ENCODE measurements at places on chromosomes 3 and 15.

DNA sequence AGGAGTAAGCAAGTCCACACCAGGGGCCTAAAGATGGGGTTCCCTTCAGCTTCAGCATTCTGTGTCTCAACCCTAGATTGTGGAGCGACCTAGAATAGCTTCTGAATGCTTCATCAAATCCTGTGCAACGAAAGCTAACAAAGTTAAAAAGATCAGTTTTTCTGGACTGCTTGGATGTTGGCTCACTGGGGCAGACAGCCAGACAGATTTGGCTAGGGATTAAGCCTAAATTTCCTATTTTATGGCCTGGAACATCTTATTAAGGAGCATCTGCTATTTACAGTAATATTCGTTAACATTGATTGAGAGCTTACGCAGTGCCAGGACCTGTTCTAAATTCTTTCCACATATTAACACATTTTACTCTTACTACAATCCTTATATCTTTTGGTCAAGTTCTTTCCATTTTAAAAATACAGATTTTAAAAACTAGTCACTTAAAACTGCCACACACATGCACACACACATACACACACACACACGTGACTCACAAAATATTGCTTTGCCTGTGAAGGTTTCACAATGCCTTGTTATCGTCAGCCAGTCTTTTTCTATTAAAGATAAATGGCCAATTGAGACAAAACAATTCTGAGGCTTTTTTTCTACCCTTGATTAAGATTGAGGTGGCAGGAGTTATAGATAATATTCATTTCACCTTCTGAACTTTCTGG is 173.3 kb upstream of the SNTN start:
- no peak for DNase-seq

DNA sequence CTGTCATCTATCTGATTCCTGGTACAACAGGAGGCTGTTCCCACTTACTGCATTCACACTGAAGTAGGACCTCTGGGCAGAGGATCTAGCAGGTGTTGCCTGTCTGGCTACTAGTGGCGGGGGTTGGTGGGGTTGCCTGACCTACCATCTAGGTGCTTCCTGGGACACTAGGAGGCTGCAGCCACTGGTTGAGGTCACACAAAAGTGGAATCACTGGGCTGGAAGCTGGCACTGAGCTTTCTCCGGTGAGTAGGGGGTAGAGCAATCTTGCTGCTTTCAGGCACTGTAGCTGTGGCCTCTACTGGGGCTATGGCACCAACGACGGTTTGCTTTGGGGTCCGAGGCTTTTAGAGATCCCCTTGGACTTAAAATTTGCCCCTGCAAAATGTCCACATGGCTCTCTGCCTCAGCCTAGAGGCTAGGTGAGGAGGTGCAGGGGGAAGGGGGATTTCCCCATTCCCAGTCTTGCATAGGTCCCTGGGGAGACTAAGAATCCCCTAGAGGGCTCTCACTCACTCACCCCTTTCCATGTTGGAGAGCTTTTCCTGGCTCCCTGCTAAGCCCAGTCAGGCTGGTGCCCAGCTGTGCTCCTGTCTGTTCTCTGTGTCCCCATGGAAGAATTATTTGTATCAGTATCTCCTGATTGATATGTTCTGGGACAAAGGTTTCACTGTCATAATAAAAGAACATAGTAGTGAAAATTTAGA is 397.7 kb upstream of the EPHA6 start:
- DNase-seq: no peak

GRCh38 chr3:41202834-41203345 is 3.6 kb downstream of the CTNNB1 start:
- no peak for DNase-seq

- peak; percentile 24 for DNase-seq
Observed at GRCh38 chr15:38414357-38414756, 39.6 kb upstream of the FAM98B start.

DNA sequence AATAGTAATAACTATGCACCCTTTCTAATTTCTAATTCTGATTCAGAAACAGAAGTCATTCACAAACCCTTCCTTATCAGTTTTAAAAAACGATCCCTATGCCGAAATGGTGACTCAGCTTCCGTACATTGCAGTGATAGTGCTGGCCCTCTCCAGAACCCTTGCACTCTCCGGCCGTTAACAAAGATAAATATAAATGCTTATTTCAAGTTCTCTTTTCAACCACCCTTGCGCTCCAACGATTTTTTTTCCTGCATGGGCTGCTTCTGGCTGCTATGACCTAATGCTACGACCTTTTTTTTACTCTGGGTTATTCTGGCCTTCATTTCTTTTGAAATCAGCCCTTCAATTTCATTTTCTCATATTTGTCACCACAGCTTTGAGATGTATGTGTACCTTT is 646.2 kb downstream of the NTRK3 start:
- no peak for DNase-seq

GRCh38 chr3:65018801-65019200 is 331.0 kb upstream of the ADAMTS9 start:
- DNase-seq: no peak

- no peak for DNase-seq
Observed at GRCh38 chr3:138942861-138943623, 3.9 kb downstream of the FOXL2 start.

Measured in left colon (tissue), 2 donors.